GM13977 (cell line): ENCODE measurements at places on chromosomes 1 and 21.

- no peak for DNase-seq
Observed at GRCh38 chr1:192539297-192540092, 36.1 kb upstream of the RGS1 start.

- no peak for DNase-seq
Observed at GRCh38 chr1:154176337-154176736, 15.6 kb downstream of the TPM3 start.

- DNase-seq, result no peak
Observed at GRCh38 chr1:91684481-91685196, 184.0 kb downstream of the CDC7 start.

DNA sequence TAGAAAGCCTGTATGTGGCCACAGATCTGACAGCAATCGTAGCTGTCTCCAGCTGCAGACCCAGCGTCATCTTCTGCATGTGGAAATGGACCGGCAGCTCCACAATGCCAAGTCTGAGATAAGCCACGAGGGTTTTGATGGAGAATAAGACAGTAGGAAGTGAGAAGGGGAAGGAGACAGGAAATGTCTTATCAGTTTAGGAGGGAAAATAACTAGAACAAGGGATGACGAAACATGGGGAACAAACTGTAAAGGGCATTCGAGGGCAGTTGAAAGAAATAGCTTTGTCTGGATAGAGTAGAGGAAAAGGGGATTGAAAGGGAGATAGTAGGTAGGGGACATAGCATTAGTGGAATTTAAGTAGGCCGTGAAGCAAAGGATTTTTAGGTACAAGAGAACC, 74.0 kb upstream of the CTTNBP2NL start:
- no peak for DNase-seq

DNA sequence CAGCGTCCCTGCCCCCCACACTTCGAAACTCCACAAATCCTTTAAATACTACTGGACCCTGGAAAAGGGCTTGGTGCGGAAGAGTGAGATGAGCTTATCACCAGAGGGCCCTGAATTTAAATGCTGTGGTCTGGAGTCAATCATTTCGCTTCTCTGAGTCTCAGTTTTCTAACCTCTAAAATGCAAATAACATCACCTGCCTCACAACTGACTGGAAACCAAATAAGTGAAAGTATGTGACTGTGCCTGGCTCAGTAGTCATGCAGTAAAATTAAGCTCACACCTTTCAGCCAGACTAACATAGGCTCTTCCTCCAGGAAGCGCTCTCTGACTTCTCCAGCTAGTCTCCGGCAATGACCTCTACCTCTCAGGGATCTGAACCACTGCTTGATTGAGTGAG, 4.2 kb downstream of the GJA4 start:
- peak; percentile 64 for DNase-seq

DNA sequence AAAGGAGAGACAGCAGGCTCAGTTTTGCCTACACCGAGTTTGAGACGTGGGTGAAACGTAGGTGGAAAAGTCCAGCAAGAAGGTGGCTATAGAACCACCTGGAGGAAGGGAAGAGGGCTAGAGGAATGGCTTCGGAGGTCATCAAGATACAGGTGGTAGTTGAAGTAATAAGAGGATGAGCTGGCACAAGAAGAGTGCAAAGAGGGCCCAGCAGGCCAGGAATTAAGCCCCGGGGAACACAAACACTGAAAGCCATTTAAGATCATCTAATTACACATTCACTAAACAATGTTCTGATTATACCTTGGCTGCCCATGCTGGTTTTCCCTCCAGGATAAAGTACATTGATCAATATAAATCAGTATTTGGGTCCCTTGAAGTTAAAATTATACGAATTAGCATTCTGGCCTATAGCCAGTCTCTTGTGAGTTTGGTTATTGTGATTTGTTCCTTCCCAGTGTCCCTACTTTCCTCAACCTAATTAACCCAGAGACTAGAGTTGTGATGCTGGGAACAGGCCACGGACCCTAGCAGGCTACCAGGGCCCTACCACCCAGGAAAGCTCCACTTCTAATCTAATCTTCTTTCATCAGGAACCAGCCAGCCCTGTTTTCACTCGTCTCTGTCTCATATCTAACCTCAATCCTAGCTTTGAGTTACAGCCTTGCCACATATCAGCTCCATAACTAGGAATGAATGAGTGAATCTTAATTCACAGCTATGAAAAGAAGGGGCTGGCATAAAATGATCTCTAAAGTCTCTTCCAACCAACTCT, 26.4 kb upstream of the PPP1R15B start:
- no peak for DNase-seq

GRCh38 chr1:47569681-47570470, 132.0 kb downstream of the FOXD2 start:
- no peak for DNase-seq

GRCh38 chr1:84260852-84261518, 40.5 kb upstream of the SAMD13 start:
- no peak for DNase-seq

GRCh38 chr21:25409978-25410377, 197.3 kb downstream of the MRPL39 start:
- no peak for DNase-seq

- no peak for DNase-seq
Observed at GRCh38 chr1:174007851-174008250, 14.3 kb downstream of the RC3H1 start.

- DNase-seq, result no peak
Observed at GRCh38 chr1:207164086-207164485, 60.1 kb downstream of the C4BPA start.

DNA sequence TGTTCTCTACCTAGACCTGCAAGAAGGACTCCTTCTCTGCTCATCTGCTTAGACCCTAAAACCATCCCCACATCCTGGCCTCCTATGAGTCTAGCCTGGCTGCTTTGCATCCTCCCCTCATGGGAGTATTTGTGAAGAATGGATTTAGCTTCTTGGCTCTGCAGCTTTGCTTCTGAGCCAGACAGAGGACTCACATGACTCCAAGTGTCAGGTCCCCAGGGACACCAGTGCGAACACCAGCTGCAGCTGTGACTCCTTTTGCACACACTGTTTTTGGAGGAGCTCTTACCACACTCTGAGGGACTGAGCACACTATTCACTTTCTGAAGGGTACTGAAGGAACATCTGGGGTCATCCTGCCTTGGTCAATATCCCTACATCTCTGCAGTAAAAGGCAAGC, 131.8 kb upstream of the SGIP1 start:
- DNase-seq, result peak; percentile 47

DNA sequence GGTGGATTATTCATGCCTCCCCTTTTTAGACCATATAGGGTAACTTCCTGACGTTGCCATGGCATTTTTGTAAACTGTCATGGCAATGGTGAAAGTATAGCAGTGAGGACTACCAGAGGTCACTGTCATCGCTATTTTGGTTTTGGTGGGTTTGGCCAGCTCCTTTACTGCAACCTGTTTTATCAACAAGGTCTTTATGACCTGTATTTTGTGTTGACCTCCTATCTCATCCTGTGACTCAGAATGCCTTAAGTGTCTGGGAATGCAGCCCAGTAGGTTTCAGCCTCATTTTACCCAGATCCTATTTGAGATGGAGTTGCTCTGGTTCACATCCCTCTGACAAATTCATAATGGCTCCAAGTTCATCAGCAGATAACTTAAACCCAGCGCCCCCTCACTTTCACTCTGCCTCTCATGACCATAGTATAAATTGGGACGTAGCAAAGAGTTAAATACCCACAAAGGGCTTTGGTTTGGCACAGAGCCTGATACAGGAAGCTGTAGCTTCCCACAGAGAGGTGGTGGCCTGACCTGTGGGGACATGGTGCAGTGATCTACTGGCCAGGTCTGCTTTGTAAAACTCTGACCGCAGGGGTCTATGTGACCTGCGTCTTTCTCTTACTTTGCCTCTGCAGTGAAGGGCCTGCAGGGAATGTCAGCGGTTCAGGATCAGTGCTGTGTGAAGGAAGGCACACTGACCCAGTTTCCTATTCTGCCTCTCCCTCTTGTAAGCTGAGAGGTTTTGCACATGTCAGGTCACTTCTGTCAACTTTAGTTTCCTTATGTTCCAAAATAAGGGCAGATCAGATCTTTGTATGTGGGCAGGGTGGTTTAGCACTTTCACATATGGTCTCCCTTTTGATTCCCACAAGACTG, 78.1 kb upstream of the ZNF644 start:
- peak; percentile 17 for DNase-seq

DNA sequence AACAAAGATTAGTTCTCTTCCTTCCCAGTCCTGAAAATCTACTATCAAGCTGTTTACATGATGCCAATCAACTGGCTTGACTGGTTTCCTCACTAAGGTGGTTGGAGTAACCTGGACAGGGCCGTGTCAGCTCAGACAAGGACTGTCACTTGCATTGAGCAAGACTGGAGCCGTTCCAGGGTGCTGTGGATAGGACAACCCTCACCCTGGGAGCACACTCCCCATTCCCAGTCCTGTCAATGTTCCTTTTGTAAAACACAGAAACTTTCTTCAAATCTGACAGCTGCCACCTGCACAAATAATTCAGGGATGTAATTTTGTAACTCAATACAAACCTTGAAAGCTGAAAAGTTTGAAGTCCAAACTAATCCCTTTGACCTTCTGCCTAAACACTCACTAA, 31.4 kb downstream of the PLPP3 start:
- no peak for DNase-seq

- no peak for DNase-seq
Observed at GRCh38 chr1:159774465-159774864, 6.3 kb upstream of the DUSP23 start.

- no peak for DNase-seq
Observed at GRCh38 chr1:181661569-181661968, 178.3 kb downstream of the CACNA1E start.

DNA sequence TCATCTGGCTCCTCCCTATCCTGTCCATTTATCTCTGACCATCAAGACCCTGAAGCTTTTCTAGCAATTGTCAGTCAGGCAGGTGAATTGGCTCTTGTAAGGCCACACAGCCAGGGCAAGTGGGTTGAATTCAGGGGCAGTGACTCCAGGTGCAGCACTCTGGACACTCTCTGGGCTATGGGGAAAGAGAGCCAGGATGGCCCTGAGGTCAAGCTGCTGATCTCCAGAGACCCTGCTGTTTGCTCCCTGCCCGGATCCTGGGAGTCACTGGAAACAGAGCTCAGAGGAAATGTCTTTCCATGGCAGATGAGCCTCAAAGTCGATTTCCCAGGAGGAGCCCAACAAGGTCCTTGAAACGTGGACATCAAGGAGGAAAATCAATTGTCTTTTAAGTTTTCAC, 184.4 kb downstream of the C1orf94 start:
- DNase-seq, result no peak

DNA sequence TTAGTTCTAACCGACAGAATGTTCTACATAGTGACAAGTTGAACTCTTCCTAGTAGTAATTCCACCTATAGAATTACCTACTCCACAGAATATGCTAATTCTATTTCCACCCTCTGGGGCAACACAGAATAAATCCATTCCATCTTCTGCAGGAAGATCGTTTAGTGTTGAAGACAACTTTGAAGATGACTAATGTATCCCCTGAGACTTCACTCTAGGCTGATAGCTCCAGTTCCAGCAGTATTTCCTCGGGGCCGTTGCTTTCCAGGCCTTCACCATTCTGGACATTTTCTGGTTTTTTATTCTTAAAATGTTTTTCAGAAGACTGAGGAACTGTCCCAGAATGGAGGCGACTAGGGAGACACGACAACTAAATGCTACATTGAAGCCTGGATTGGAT, 61.0 kb upstream of the CSF1 start:
- DNase-seq, result no peak
